WERI-Rb-1 (cell line): ENCODE measurements at places on chromosomes 7 and 10.
A peak's percentile ranks its signal among the peaks of the same experiment; 100 is the strongest.

- DNase-seq, result no peak
These were observed 7.8 kb downstream of the BAMBI start for GRCh38 chr10:28684986-28685580.

DNA sequence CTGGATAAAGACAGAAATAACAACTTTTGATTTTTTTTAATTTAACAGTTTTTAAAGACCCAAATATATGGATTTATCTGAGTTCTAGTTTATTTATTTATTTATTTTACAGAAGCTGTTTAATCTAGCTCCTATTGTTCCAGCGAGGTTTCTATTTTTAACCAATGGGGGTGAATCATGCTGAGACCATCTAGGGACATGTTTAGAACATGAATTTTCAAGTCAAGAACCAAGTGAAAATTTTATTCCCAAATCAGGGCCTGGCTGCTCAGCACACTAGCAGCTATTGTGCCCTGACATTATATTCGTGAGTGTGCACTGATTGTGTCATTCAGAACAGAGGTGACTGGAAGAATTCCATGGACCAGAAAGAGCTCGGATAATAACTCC, 24.6 kb upstream of the MPP7 start:
- DNase-seq, result no peak

DNA sequence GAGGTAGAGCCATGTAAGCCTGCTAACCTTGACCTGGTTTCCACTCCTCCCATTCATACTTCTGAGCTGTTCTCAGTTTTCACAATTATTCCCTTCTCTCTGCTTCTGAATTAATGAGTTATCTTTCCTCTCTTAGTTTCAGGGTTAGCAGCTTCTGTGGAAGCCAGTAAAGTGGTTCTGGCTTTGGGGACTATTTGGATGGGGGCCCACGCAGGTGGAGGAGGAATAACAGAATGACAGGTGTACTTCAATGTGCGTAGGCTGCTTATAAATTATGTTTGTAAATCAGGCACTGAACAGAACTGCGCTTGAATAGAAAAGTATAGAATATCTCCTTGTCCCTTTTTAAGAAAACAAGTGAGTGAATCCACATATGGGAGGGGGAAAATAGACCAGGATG, 128.9 kb upstream of the GAD2 start:
- no peak for DNase-seq

DNA sequence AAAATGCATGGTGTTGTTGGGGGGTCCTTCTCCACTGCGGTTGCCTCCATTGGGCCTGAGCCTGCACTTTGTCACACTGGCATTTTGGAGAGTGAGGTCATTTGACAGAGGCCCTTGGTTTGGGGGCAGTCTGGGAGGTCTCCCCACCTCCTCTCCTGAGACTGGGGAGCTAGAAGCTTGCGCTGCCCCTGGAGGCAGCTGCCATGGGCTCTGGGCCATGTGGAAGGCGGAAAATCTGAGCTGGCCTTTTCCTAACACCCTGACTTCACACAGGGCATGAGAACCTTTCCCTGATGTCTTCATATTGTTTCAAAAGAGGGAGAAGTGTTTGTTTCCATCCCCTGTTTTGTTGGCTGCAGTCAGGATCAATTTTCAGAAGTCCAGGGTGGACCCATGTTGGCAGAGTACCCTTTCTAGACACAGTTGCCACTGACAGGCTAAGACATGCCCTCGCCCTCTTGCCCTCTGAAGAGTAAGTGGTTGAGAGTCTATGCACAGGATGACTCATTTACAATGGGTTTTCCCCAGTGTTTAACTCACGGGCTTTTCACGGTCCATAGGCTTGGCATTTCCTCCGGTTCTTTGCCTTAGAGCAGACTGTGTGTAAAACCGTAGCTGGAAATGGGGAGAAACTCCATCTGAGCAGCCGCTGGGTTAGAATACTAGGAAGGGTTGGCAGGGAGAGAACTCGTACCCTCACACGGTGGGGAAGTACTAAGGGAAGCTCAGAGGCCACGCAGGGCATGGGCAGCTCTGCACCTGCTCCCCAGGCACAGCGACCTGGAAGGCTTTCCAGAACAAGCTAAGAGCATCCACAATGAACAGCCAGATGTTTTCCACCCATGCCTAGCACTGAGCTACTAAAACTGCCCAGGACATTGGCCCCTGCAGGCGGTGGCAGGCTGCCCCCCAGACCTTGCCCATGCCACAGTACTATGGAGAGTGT, 655.0 kb downstream of the SDK1 start:
- no peak for DNase-seq

DNA sequence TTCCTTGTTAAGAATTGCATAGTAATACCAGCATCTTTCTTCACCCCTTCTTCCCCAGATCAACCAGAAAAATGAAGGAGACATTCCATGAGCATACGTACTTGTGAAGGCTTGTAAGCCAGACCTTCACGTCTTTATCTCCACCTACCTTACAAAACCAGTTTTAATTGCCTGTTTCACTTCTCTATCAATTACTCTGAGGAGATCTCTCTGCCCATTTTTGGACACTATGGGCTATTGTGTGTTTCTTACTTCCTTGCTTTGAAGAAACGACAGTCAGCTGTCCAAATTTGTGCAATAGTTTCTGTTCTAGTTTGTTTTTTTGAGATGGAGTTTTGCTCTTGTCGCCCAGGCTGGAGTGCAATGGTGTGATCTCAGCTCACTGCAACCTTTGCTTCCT, 349.7 kb upstream of the MBL2 start:
- DNase-seq, result no peak

GRCh38 chr7:111290982-111291381, 200.1 kb downstream of the LRRN3 start:
- no peak for DNase-seq

GRCh38 chr7:108282427-108282996, 152.4 kb upstream of the LAMB4 start:
- DNase-seq, result no peak

DNA sequence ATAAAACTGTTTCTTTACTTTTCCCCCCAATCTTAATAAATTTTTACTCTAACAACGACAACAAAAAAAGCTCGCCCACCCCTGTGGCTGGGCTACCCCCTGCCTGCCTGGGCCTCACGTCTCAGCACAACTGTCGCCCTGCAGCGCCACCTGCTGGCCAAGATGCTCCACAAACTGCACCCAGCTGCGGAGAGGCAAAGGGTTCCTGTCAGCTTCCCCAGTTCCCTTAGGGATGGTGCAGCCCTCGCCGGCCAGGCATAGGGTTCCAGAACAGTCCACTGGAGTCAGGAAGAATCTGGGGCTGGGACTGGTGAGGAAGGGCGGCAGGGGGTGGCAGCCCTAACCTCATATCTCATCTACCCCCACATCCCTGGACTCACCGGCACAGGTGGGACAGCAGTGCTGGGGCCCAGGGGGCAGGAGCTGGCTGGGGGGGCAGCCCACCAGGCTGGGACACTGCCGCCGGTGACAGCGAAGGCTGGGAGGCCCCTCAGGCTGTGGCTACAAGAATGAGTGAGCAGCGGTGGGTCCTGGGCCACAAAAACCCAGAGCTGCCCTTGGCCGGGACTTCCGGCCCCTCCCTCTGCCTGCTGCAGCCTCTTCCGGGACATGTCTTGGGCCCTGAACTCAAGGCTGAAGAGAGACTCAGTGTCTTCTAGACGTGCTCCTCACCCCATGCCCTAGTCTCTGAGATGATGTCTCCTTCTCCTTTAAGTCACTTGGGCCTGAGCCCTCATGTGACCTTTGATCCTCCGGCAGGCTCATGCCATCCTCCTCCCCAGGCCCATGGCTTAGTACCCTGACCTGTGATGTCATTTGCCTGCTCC, 21.2 kb downstream of the ATP6V1F start:
- DNase-seq, result peak; percentile 83

DNA sequence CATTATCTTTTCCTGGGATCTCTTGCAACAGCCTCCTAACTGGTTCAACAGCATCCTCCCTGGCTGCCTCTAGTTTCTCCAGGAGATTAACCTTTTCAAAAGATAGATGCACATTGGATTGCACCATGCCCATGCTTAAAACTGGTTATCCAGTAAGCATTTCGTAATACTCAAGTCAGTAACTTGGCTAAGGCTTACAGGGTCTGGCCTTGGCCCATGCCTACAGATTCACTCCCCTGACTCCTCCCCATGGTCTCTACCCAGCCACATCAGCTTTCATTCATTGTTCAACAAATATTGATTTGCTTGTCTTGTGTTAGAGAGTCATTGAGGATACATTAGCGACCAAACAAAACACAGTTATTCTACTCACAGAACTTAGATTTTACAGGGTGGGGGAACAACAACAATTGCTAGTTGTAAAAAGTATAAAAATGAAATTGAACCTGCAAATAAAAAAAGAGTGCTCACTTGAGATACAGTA, 1.8 kb upstream of the KIF20B start:
- no peak for DNase-seq

GRCh38 chr7:137846827-137847567, at the start of gene DGKI:
Gene DGKI, minus strand, starts transcription at chr7:137846974.
- DNase-seq, result no peak
